CD4-positive, alpha-beta T cell (primary cell): ENCODE measurements at places on chromosomes 1 and 21. TPM values are rescaled to one million over a fixed set of nuclear protein-coding genes. Genes with fewer than 3 reads are reported as not detected.

The MROH7 gene
- total RNA-seq, result 0.14 TPM

The SEMA4A gene
- total RNA-seq, result 9.4 TPM

The DUSP23 gene
- 6.0 TPM for total RNA-seq

The SON gene
- total RNA-seq, result 420 TPM

The ERRFI1 gene
- total RNA-seq, result 3.6 TPM

The FCER1G gene
- total RNA-seq, result 2.0 TPM

The PPIAL4G gene
- 0.11 TPM for total RNA-seq

The CHI3L1 gene
- total RNA-seq, result not detected

The LTN1 gene
- total RNA-seq, result 24.3 TPM

The GPA33 gene
- 4.8 TPM for total RNA-seq

The SLAMF9 gene
- total RNA-seq, result not detected

The ATP1A2 gene
- total RNA-seq, result not detected

The BMP8B gene
- 0.06 TPM for total RNA-seq

The AHDC1 gene
- total RNA-seq, result 20.8 TPM

- no peak for DNase-seq
Measured at GRCh38 chr1:53122201-53122885, 20.1 kb downstream of the SLC1A7 start.

DNA sequence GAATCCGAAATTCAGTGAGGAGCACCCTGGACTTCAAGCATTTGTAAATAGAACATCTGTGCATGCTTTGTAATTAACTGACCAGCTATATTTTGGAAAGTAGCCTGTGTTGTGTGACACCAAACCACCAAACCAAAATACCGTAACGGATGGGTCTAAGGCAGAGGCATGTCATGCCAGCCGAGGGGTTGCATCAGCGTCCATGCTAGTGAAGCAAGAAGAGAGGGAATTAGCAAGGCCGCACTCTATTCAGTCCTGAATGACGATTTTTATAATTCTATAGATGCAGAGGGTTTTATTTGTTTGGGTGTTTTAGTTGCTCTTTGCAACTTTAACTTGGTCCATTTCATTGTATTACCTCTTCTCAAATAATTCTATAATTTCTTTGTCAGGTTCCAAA lies 116.8 kb upstream of the SMYD2 start:
- no peak for DNase-seq

GRCh38 chr1:156356875-156357534 lies 12.0 kb upstream of the RHBG start:
- peak; percentile 64 for DNase-seq

GRCh38 chr21:45277101-45278045 lies 10.3 kb downstream of the POFUT2 start:
- no peak for DNase-seq

- peak; percentile 70 for DNase-seq
Measured at GRCh38 chr1:226711976-226712741, 26.9 kb downstream of the ITPKB start.

- DNase-seq, result no peak
Measured at GRCh38 chr1:247110627-247111258, 6.6 kb upstream of the ZNF669 start.

- no peak for DNase-seq
Measured at GRCh38 chr1:56799605-56800400, 19.4 kb downstream of the FYB2 start.

DNA sequence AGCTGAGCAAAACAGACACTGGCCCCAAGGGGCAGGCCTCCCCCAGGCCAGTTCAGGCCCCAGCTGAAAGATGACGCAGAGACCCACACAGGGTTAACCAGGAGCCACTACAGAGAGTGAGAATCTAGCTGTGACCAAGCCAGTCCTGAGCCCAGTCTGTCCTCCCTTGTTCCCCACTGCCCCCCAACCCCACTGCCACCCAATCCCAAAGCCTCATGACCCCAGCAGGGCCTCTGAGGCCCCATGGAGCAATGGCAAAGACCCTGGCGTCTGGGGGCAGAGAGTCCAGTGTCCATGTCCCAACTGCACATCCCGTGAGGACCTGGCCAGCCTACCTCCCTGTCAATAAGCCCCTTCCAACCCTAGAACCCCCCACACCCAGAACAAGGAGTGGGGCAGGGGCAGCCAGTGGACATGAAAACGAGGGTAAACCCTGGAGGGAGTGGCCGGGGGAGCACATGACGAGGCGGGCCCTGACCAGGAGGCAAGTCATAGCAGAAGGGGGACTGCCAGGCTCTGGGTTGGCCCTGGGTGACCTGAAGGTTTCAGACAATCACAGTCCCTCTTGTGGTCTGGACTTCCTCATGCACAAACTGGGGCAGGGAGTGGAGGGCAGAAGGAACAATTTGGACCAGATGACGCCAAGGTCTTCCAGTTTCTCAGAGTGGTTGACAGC lies 100.5 kb downstream of the GLIS1 start:
- DNase-seq, result no peak

- no peak for DNase-seq
Measured at GRCh38 chr1:162284206-162284955, 92.3 kb downstream of the SPATA46 start.

DNA sequence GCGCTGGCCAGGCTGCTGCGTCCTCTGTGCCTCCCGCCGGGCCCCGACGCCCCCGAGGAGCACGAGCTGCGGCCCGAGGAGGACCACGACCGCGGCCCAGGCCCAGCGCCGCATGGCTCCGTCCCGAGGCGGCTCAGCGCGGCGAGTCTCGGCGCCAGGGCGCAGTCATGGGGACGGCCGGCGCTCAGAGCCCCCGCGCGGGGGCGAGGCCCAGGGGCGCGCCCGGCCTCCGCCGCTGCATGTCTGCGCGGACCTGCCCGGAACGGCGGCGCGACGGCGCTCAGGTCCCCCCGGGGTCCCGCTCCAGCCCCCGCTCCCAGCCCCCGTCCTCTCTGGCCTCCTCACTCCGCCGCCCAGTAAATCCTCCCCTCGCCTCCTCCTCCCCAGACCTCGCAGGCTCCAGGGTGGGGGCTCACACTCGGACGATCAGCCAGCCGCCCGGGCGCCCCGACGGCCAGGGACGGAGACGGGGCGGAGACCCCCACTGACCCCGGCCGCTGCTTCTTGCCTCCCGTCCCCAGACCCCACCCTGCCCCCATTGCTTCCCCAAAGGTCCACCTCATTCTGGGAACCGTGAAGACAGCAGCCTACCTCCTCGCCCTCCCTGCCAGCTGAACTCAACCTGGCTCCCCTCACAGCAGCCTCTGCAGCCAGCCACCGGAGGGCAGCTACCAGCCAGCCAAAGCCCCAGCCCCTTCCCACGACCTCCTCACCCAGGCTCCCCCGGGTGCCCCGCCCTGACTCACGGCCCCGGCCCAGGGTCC lies at the start of gene C1QTNF12:
Gene C1QTNF12, minus strand, starts transcription at position 146 of the 764 bp plus-strand sequence. Its CDS starts 32 bp downstream, at position 114.
- no peak for DNase-seq

DNA sequence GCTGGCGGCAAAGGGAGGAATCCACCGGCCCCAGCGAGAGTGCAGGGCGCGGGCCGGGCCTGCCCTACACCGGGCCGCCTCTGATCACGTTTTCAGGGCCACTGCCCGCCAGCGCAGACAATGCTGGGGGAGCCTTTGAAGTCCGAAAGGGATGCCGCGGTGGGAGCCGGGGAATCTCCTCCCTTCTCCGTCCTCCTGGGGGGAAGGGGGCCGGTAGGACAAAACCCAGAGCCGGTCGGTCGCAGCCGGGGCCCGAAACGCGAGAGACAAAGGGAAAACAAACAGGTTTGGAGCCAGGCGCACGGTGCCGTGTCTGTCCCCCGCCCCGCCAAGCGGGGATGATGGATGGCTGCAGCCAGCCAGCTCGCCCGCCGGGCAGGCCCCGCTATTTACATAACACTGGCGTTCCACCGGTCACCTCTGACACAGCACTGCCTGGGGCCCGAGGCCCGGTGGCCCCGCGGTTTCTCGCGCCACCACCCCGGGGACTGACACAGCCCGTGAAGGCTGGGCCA lies 92.0 kb downstream of the CASZ1 start:
- DNase-seq, result no peak

- DNase-seq, result no peak
Measured at GRCh38 chr1:85198864-85199263, 2.0 kb downstream of the SYDE2 start.

DNA sequence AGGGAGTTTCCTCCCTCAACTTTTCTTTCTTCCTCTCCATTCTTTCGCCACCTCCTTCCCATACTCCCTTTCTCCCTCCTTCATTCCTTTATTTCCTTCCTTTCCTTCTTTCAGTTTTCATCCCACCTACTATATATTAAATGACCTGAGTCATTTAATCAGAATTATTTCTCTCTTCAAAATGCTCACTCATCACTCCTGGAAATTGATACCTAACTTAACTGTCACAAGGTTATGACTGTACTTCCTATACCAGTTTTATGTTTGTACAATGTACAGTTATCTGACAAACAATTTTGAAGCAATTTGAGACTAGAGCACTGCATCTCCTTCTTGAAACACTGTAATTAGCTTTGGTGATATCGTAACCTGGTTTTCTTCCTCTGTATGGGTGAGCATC lies 41.4 kb downstream of the NEXN start:
- no peak for DNase-seq

- no peak for DNase-seq
Measured at GRCh38 chr1:19400192-19400611, 85.1 kb downstream of the CAPZB start.

GRCh38 chr1:153567621-153568366 lies 2.1 kb upstream of the S100A2 start:
- DNase-seq, result no peak

DNA sequence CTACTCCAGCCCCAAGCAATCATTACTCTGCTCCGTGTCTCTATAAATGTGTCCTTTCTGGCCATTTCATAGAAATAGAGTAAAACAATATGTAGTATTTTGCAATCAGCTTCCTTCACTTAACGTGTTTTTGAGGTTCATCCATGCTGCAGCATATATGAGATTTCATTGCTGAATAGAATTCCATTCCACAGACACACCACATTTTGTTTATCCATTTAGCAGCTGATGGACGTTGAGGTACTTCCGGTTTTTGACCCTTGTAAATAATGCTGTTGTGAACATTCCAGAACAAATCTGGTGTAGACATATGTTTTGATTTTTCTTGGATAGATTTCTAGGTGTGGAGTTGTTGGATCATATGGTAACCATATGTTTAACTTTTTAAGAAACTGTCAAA lies 30.7 kb downstream of the ADAM30 start:
- no peak for DNase-seq

- DNase-seq, result no peak
Measured at GRCh38 chr1:37347104-37347649, 127.2 kb upstream of the ZC3H12A start.

DNA sequence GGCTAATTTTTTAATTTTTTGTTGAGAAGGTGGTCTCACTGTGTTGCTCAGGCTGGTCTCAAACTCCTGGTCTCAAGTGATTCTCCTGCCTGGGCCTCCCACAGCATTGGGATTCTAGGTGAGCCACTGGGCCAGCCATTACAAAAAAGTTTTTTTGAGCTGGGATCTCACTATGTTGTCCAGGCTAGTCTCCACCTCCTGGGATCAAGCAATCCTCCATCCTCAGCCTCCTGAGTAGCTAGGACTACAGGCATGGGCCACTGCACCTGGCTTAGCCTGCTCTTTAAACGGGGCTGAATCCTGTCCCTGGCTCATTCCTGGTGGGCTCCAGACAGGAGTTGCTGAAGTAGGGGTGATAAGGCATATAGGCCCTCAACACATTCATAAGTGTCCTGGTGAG lies 2.5 kb downstream of the TAS1R1 start:
- DNase-seq, result no peak

DNA sequence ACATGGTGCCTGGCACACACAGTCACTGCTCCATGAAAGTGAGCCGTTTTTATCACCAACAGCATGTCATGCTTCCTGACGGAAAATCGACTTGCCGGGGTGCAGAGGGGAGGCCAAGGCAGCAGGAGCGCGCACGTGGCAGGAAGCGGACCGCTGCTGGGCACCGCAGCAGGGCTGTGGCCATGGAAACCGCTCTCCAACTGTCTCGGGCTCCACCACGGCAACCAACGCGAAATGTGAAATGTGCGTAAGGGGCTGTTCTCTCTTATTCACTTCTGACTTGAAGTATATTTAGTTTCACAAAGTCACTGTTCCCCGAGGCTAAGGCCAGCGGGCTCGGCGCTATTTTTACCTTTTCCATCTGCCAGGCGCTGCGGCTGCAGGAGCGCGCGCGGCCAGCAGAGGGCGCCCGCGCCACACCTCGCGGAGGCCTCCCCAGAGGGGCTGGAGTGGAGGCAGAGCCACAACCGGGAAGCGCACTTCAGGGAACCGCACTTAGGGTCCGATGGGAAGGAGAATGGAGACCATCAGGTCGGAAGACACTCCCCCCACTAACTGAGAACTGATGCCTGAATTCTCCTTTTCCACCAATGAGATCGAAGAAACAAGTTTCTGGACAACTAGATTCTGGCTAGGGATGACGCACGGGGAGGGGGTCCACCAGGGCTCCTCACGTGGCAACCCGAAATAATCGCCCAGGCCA lies 19.7 kb downstream of the RCC2 start:
- peak; percentile 60 for DNase-seq

GRCh38 chr1:235854347-235854746 lies 12.4 kb downstream of the LYST start:
- no peak for DNase-seq

- DNase-seq, result no peak
Measured at GRCh38 chr1:100188617-100189016, 10.6 kb upstream of the LRRC39 start.

DNA sequence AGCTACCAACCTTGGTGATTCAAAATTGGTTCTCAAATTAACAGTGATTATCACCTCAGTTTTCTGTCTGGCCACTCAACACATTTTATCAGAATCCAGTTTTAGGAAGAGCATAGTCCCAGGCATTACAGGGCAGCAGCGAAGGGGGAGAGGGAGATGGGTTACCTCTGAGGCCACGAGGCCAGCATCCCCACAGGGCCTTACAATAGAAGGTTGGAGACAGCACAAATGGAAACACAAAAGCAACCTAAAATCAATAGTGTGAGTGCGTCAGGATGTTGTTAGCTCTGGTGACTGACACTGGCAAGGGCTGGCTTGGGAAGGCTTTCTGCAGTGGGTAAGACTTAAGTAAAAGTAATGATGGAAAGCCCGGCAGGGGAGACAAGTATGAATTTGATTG lies 79.5 kb downstream of the JAK1 start:
- DNase-seq, result no peak

- no peak for DNase-seq
Measured at GRCh38 chr1:87329526-87330056, 911 bp downstream of the LMO4 start.

GRCh38 chr1:209805875-209806760 lies at the start of gene IRF6:
Gene IRF6 (minus strand): TSS chr1:209806142. CDS start chr1:209801413, 4,729 bp downstream.
- peak; percentile 75 for DNase-seq

GRCh38 chr1:3706651-3707297 lies 45.5 kb upstream of the CCDC27 start:
- no peak for DNase-seq

- DNase-seq, result no peak
Measured at GRCh38 chr1:117107364-117107763, 14.2 kb downstream of the TRIM45 start.

DNA sequence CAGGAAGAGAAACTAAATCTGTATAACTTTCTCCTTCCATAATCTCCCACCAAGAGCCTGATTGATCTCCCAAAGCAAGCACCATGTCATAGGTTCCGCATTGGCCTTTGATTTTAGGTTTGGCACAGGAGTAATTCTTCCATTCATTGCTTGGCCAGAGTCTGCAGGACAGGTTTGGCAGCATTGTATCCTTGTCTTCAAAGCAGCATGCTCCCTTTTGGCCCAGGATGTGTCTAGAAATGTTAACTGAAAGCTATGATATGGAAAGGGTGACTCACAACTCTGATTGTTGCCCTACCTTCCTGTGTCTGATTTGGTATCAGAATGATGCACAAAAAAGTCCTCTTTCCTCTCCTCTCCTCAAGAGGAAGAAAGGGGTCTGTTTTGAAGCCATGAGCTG lies 824.3 kb upstream of the PRMT6 start:
- no peak for DNase-seq
